ENCODE measurements at places on chromosomes 1 and 21.

GRCh38 chr1:74729741-74730478 lies 2.9 kb downstream of the CRYZ start:
- peak; percentile 7 for DNase-seq

DNA sequence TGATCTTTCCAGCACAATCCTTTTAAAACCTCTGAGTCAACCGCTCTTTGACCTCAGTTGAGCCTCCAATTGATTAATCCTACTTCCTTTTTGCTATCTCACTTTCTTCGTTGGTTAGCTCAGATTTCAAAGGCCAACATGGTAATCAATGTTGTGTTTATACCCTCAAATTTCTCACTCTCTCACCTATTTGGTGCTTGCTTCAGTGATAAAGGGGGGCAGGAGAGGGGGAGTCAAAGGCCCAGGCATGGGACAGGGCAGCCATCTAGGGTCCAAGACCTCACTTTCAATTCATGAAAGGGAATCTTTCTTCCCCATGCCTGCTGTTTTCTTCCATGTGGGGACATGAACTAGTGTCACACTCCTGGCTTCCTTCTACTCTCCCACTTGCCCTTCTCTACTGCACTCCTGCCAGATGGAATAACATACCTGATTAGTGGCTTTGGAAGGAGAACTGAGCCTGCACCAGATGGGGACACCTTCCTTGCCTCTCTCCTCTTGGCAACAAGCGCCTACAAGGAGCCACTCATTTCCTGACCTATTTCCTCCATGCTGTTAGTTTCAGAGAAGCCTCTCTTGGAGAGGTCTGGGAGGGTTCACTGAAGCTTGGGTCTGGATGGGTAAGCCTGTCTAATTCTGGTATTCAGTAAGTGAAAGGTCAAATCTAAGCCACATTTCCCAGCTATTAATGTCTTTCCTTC lies 73.3 kb upstream of the ARHGAP29 start:
- no peak for DNase-seq

DNA sequence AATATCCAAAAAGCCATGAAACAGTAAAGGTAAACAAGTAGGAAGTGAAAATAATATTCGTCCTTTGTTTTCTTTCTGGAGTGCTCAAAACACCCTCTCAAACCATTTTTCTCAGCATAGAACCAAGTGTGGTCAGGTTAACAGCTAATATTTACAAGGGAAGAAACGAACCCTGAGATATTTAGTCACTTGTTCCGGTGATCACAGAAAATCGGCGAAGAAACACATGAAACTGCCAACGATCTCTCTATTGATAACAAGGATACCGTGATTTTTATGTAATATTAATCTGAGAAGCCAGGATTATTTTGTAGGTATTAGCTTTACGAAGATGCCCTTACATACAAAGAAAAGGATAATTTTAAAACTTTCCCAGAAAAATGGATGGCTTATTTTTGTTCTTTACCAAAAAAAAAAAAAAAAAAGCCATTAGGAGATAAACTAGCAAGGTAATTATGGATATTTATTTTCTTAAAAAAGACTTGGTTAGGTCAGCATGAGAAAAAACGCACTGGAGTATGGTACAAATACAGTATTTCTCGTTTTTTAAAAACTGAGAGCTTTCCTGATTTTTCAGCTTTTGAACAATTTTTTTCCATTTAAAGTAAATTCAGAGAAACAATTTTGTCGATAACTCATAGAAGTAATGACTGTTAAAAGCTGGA lies 107.3 kb upstream of the HNRNPU start:
- DNase-seq = no peak

GRCh38 chr1:205449254-205449749 lies 6.5 kb downstream of the BLACAT1 start:
- no peak for DNase-seq

DNA sequence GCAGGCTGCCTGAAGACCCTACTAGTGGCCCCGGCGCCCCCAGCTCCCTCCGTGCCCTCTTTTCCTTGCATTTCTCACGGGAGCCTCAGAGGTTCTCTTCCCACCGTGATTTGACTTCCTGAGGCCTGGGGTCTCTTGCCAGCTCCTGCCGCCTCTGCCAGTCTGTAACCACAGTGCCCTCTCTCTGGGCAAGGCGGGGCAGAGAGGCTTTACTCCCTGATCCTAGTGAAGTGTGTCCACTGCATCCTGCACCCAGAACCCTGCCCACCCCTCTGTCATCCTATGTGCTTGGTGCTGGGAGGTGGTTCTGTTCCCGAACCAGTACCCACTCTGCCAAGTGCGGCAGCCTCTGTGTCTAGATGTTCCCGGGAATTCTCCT lies 2.4 kb downstream of the ESPN start:
- DNase-seq = no peak

GRCh38 chr1:9721606-9722377 lies 70.3 kb downstream of the PIK3CD start:
- DNase-seq = peak; percentile 33
